ENCODE measurements at places on chromosomes 1 and 21. TPM values are rescaled to one million over a fixed set of nuclear protein-coding genes. Genes with fewer than 3 reads are reported as not detected.

DNA sequence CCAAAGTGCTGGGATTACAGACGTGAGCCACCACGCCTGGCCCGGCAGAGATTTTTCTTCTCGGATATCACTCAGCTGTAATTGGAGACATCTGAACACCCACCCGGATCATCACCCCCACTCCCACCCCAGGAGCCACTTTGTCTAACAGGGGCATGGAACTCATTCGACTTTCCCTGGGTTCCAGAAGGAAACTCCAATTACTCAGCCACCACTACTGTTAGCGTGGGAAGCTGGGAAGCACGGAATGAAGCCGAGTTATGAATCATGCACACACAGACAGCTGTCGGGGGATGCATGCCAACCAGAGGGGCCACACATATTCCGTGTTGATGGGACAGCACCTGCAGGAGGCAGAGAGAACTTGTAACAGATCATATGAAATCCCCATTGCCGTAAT lies 85.2 kb downstream of the HLCS start:
- no peak for DNase-seq

DNA sequence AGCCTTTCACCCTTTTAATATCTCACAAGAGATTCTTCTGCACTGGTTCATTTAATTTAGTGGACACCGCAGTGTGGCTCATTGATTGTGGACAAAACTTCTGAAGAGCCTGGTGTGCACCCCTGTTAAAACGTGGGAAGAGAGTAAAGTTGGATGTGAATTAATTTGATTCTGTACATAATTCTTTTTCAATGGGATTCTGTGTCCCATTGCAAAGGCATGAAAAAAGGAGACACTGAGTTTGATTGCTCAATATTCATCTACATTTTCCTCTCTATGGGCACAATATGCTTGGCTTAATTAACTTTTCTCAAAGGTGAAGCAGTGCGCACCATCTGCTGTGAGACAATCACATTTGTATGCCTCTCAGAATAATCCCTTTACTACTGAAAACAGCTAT lies 95.1 kb downstream of the BARHL2 start:
- no peak for DNase-seq

GRCh38 chr1:111161843-111162487 lies 21.9 kb downstream of the CEPT1 start:
- no peak for DNase-seq

GRCh38 chr1:63326473-63327380 lies 4.4 kb downstream of the FOXD3 start:
- no peak for DNase-seq

DNA sequence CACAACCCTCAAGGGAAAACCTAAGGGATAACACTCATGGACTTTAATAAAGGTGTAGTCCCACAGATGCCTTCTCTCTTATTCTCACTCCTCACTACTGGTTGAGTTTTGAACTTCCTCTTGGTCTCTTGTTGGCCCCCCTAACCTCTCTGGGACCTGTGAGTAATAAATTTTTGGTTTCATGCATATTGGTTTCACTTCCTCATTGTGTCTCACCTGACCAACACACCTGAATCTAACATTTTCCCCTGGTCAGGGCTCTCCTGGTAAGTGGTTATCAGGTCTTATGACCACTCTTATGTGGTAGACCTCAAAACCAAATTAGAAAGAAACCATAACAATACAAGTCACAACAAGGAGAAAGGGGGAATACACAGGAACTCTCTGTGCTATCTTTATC lies 60.5 kb upstream of the PRMT6 start:
- DNase-seq = no peak

GRCh38 chr1:244173769-244174168 lies 122.7 kb downstream of the ZBTB18 start:
- DNase-seq = no peak

- no peak for DNase-seq
These were observed 550.7 kb downstream of the PTPRU start for GRCh38 chr1:29786791-29787732.

DNA sequence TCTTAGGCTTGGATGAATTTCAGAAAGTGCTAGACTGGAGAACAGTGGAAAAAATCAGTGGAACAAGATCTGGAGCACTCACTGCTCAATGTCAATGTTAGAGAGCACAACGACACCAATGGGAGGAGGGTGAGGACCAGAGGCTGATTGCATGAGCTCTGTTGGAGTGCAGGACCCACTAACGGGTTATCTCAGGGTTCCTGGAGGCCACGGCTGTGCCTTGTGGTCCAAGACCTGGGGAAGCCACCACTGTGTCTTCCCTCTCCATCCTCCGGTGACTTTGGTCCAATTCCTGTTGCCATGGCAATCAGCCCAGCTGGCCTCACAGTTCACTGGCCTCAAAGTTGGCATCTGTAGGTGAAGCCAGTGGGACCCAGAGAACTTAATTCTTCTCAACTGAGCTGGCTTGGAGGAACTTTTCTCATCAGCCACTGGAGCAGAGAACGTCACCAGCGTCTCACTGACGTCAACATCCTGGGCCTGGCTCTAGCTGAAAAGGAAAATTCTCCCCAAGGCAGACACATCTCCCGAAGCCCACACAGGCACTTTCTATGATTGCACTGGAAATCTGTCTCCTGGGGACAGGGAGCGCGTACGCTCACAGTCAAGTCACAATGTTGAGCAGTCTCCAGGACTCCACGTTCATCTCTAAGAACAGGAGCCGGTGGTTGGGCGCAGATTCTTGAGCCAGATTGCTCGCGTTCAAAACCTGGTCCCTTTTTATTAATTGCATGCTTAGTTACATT lies 21.9 kb upstream of the GPR157 start:
- no peak for DNase-seq

- no peak for DNase-seq
These were observed 656 bp downstream of the KNCN start for GRCh38 chr1:46550751-46551231.

- no peak for DNase-seq
These were observed 67.2 kb upstream of the PARP1 start for GRCh38 chr1:226475142-226475511.

- DNase-seq = no peak
These were observed 27.2 kb upstream of the MX1 start for GRCh38 chr21:41398831-41399230.

DNA sequence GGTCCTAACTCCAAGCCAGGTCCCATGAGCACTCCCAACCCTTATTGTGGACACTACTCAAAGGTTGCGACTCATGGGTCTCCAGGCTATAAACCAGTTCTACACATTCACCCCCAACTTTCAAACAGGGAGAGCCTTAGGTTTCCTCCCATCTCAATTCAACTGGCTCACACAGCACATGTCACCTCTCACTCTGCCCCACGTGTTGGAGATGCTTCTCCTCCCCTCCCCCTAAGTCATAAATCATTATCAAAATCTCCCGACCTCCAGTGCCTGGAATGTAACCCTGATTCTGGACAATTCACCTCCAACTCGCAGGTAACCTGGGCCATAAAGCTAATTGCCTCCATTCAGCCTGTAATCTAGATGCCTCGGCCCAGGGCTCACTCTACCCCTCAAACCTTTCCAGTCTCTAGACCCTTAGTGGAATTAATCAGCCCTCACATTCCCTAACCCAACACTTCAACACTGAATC lies 595 bp downstream of the AK2 start:
- peak; percentile 41 for DNase-seq

GRCh38 chr1:106952776-106953175 lies 103.7 kb upstream of the PRMT6 start:
- no peak for DNase-seq

- DNase-seq = no peak
These were observed 45.4 kb downstream of the NEK7 start for GRCh38 chr1:198201956-198202784.

- DNase-seq = no peak
These were observed 15.1 kb downstream of the THBS3 start for GRCh38 chr1:155192346-155193274.

DNA sequence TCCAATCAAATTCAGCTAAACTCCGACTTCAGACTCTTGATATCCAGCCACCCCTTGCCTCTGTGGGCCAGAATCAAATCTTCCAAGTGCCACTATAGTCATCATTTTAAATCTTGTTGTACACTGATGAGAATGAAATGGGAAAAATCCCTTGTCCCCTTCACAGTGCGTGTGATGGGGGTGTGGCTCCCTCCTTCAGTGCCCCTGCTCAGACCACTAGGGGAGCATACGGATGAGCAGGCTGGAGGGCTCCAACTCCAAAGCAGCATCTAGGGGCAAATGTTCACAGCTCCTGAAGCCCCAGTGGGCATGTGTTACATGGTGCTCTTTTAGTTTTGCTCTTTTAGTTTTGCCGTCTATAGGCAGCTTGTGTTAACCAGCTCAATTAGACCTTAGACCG lies 35.4 kb upstream of the HSD3B1 start:
- no peak for DNase-seq

DNA sequence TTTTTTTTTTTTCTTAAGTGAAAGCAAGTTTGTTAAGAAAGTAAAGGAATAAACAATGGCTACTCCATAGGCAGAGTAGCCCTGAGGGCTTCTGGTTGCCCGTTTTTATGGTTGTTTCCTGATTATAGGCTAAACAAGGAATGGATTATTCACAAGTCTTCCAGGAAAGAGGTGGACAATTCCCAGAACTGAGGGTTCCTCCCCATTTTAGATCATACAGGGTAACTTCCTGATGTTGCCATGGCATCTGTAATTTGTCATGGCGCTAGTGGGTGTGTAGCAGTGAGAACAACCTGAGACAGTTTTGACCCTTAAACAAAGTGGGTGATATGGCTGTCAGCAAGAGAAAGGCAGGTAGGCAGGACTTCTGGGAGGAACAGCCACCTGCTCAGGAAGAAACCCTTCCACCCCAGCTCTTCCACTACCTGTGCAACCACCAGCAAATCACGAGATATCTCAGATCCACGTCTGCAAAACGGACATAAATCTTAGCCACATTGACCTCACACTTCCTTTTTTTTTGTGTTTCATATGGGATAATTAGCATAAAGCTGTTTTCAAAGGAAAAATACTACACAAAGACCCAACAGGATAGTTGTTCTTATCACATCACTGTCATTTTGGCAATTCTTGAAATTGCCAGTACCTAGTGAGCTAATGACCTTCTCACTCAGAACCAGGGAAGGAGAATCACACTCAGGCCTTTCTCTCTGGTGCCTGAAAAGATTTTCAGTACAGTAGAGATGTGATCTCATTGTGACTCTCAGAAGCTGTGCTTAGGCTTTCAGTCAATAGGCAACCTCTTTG lies 34.8 kb upstream of the DUSP10 start:
- DNase-seq = peak; percentile 39

- DNase-seq = no peak
These were observed 2.1 kb upstream of the KLHDC9 start for GRCh38 chr1:161096015-161096414.

DNA sequence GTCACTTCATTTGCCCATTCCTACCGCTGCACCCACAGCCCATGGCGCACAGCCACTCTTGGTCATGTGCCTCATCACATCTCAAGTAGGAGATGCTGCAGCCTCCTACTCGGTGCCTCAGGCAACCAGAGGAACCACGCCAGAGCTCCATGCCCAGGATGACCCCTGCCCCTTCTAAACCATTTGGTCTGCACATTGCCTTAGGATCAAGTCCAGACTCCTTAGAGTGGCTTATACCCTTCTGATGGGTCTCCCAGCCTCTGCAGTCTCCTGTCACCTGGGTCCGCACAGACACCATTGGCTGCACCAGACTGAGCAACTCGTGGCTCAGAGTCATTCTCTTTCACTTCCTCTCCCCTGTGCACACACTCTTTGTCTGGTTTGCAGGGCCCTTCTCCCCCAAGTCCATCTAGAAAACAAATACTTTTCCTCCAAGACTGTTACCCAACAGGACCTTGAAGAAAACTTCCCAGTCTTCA lies 2.2 kb upstream of the ADORA3 start:
- DNase-seq = no peak

DNA sequence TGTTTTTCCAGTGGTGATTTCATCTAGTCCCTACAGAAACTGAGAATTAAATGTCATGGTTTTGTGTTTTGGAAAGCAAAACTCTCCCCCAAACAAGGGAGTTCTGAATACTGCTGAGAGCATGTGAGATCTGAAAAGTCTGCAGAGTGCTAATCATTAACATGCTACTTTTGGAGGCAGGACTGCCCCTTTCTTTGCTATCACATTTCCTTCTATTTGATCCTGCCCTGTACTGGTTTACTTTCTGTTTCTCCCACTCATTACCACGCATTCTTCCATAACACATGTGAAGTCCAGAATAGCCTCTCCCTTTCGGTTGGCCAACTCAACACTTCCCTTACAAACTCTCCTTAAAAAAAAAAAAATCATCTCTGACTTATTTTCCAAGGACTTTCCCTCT lies 63.6 kb downstream of the GADD45A start:
- peak; percentile 52 for DNase-seq

DNA sequence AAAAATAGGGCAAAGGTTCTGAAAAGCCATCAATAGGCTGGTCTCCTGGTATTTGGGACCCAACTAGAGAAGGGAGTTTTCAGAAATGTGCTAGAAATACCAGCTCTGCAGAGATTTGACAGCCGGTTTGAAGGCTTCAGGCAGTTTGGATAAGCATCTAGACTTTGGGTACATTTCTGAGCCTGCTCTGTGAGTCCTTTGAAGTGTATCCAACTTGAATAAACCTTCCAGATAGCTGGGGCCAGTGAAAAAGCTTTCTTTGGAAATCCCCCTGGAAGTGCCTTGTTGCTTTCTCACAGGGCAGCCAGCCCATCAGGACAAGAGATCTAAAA lies 6.4 kb upstream of the PEF1 start:
- no peak for DNase-seq

GRCh38 chr1:19368050-19368449 lies 55.9 kb downstream of the SLC66A1 start:
- DNase-seq = no peak

- DNase-seq = no peak
These were observed 634 bp upstream of the SPATA6 start for GRCh38 chr1:48472638-48473037.

GRCh38 chr21:17270229-17270628 lies 242.6 kb upstream of the CXADR start:
- peak; percentile 52 for DNase-seq

Gene CA6
- total RNA-seq = not detected

Gene DISC1
- 6.2 TPM for total RNA-seq

Gene RIPPLY3
- under 0.01 TPM for total RNA-seq

Gene ZNF695
- total RNA-seq = 1.0 TPM

Gene DMRTB1
- total RNA-seq = not detected

Gene GIPC2
- 31.9 TPM for total RNA-seq

Gene FAM131C
- total RNA-seq = 0.13 TPM

Gene NBPF10
- 0.51 TPM for total RNA-seq

Gene C1orf116
- total RNA-seq = not detected
